Right atrium auricular region (tissue), 2 donors: ENCODE measurements at places on chromosomes 7 and 10. TPM values are rescaled to one million over a fixed set of nuclear protein-coding genes. Genes with fewer than 3 reads are reported as not detected.
A peak's percentile ranks its signal among the peaks of the same experiment; 100 is the strongest.

DNA sequence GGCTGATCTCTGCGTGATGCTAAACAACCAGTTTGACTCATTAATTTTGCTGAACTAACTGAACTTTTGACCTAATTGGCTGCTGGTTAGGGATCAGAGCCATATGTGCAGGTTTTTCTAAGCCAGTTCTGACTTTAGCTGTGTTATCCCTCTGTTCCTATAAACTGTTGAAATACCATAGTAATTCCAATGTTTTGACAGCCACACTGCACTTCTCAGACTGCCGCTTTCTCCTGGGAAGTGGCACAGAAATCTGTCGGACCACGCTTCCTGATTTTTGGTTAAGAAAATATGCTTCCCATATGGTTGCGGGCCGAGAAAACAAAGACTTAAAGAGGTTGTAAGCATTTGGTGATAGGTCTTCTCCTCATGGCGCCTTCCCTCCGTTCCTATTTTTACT is 42.3 kb downstream of the TBXAS1 start:
- H3K27ac ChIP-seq: no peak overlapping the region
- no peaks in the 10 kb centered on the region for H3K27me3 ChIP-seq
- peak; percentile 53 for DNase-seq
- no peaks in the 10 kb centered on the region for H3K4me1 ChIP-seq
- H3K4me3 ChIP-seq: no peak overlapping the region
- no peaks in the 10 kb centered on the region for H3K36me3 ChIP-seq

- DNase-seq: no peak
- H3K36me3 ChIP-seq: no peaks in the 10 kb centered on the region
- H3K27me3 ChIP-seq: no peaks in the 10 kb centered on the region
- H3K4me3 ChIP-seq: no peak overlapping the region
- H3K27ac ChIP-seq: no peak overlapping the region
These were observed 76.4 kb upstream of the MAGI2 start for GRCh38 chr7:79529881-79530235.

DNA sequence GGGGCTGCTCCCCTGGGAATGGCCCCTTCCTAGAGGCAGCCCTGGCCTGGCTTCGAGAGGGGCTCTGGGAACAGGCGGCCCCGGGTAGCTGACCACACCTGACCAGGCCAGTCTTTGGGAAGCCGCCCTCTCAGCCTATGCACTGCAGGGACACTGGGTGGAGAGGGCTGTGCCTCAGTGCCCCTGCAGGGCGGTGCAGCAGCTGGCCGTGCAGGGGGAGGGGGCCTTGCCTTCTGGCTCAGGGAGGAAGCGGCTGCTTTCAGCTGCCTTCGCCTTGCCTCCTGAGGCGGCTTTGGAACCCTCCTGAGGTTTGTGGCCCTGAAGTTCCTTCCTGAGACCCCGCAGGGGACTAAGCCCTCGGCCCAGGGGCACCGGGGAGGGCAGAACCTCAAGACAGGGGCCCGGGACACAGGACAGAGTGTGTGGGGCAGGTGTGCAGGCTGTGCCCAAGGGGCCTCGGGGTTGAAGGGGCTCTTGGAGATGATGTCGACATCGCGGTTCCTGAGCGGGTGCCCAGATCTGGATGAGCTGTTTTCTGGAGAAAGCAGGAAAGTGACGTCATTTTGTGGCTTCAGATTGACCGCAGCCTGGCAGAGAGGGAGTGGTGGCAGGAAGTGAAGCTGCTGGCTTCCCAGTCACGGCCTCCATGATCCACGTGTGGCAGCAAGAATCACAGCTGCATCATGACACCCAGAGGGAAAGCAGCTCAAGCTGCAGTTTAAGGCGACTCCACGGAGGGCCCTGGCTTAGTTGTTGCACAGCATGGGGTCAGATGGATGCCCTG is 17.7 kb downstream of the ADAM8 start:
- H3K36me3 ChIP-seq: no peaks in the 10 kb centered on the region
- no peak overlapping the region for H3K4me3 ChIP-seq
- peak overlapping the region; percentile 52 for H3K27ac ChIP-seq
- DNase-seq: peak; percentile 96
- no peaks in the 10 kb centered on the region for H3K27me3 ChIP-seq

DNA sequence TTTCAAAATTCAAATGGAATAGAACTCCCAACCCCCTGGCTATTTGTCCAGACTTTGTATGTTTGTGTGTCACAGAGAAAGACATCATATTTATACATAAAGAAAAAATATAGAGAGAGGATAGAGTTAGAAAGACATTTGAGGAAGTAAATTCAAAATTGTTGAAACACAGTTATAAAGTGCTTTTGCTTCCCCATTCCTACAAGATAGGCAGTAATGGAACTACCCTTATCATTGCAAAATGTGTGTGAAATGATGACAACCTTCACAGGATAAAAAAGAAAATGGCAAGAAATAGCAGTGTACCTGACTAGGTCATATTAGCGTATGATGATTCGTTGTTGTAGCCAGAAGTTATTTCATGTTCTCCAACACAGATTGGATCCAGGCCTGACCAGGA is 63.1 kb downstream of the FZD1 start:
- no peaks in the 10 kb centered on the region for H3K4me1 ChIP-seq
- DNase-seq: no peak
- no peak overlapping the region for H3K4me3 ChIP-seq
- H3K36me3 ChIP-seq: no peaks in the 10 kb centered on the region
- H3K27me3 ChIP-seq: no peaks in the 10 kb centered on the region

GRCh38 chr10:122643931-122644534 is 55.6 kb downstream of the C10orf120 start:
- H3K27me3 ChIP-seq: no peaks in the 10 kb centered on the region
- H3K4me1 ChIP-seq: no peaks in the 10 kb centered on the region
- DNase-seq: no peak
- no peak overlapping the region for H3K27ac ChIP-seq
- H3K36me3 ChIP-seq: no peaks in the 10 kb centered on the region
- H3K4me3 ChIP-seq: no peak overlapping the region

Gene UNC5B
- 29.2 TPM for total RNA-seq

Gene TDRD1
- 1.1 TPM for total RNA-seq

- H3K4me1 ChIP-seq: no peaks in the 10 kb centered on the region
- no peaks in the 10 kb centered on the region for H3K27me3 ChIP-seq
- no peak for DNase-seq
- no peaks in the 10 kb centered on the region for H3K36me3 ChIP-seq
- H3K27ac ChIP-seq: no peak overlapping the region
These were observed 50.9 kb downstream of the GNAI1 start for GRCh38 chr7:80185571-80185970.

GRCh38 chr10:76558586-76558985 is 1079.0 kb downstream of the KCNMA1 start:
- no peak for DNase-seq
- no peak overlapping the region for H3K27ac ChIP-seq
- no peaks in the 10 kb centered on the region for H3K27me3 ChIP-seq
- H3K4me3 ChIP-seq: no peak overlapping the region
- no peaks in the 10 kb centered on the region for H3K4me1 ChIP-seq

DNA sequence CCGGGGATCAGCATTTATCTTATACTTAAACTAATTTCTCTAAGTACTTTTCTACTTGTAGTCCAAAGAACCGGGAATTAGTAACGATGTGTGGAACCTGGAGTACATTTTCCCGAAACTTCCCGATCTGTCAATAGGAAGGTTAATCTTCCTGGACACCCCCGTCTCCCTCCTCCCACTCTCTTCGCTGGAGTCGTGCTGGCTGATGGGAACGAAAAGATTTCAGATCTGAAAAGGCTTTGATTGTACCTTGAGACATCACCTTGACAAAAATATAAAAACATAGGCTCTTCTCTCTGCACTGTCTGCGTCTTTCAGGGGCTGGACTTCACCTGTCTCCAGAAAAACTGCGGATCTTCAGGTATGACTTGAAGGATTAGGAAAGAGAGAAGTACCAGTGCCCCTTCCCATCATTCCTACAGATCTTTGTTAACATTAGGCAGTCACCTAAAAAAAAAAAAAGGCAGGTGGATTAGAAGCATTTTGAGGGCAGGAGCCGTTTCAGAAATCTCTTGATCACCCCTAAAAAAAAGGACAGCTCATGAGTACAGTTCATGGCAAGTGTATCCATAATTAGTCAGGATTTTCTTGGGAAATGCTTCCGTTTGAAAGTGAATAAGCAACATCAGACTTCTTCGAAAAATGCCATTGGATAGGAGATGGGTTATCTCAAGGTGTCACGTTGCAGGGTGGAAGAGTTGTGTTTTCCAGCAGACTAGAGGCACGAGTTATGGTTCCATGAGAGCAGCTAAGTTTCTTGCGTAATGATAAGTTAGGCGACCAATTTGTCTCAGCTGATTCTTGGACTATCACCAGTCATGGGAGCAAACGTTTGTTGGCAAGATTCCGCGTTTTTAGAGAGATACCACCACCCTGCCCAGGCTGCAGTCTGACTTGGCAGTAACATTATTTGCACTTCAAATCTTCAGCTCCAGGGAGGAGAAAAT is 7.8 kb upstream of the BAMBI start:
- no peaks in the 10 kb centered on the region for H3K27me3 ChIP-seq
- H3K36me3 ChIP-seq: no peaks in the 10 kb centered on the region
- H3K4me3 ChIP-seq: peak overlapping the region; percentile 52
- H3K4me1 ChIP-seq: peaks cover 5% of the 10 kb centered on the region
- H3K27ac ChIP-seq: peak overlapping the region; percentile 18
- no peak for DNase-seq

DNA sequence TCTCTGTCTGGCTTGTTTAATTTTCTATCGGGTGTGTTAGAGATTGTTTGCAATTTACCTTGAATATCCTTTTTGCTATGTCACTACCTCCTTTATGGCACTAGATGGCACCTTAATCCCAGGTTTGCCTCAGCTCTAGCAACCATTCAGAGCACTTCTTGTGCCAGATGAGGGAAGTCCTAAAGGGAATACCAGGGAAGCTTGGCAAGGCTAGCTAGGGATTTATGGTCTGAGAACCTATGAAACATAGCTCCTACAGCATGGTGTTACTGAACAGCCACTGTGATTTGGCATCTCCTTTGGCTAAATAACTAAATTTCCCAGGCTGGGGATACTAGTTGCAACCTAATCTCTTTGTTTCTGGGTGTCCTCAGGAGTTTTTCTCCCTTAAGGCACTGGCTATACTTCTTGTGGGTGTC is 69.0 kb upstream of the VOPP1 start:
- no peaks in the 10 kb centered on the region for H3K36me3 ChIP-seq
- no peaks in the 10 kb centered on the region for H3K4me1 ChIP-seq
- no peak for DNase-seq
- no peaks in the 10 kb centered on the region for H3K27me3 ChIP-seq
- no peak overlapping the region for H3K27ac ChIP-seq

Gene TCAF2
- total RNA-seq: 1.4 TPM

DNA sequence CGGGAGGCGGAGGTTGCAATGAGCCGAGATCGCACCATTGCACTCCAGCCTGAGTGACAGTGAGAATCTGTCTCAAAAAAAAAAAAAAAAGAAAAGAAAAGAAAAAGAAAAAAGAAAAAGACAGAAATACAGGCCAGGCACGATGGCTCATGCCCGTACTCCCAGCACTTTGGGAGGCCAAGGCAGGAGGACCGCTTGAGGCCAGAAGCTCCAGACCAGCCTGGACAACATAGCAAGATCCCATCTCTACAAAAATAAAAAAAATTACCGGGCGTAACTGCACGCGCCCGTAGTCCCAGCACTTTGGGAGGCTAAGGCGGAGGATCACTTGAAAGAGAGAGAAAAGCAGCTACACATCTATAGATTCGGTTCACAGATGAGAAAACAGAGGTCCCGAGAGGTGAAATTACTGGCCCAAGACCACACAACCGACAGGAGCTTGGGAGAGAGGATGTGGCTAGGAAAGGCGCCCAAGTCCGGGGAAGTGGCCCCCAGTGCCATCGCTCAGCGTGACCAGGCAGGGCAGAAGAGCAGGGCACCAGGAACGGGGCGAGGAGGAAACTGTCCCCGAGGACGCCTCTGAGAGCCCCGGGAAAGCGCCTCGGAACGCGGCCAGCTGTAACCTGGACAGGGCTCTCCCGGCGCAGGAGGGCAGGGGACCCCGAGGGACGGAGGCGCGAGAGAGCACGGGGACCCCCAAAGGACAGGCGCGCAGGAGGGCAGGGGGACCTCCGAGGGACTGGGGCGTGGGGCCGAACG is 612 bp downstream of the SNX8 start:
- no peak for DNase-seq
- peak overlapping the region; percentile 64 for H3K27ac ChIP-seq
- H3K36me3 ChIP-seq: no peaks in the 10 kb centered on the region
- no peaks in the 10 kb centered on the region for H3K4me1 ChIP-seq
- peak overlapping the region; percentile 89 for H3K4me3 ChIP-seq

Gene TLX1
- not detected for total RNA-seq

GRCh38 chr10:83427101-83427500 is 712.2 kb upstream of the GHITM start:
- H3K36me3 ChIP-seq: no peaks in the 10 kb centered on the region
- no peaks in the 10 kb centered on the region for H3K4me1 ChIP-seq
- no peak for DNase-seq
- no peak overlapping the region for H3K27ac ChIP-seq
- no peaks in the 10 kb centered on the region for H3K27me3 ChIP-seq

Gene ZNF365
- 1.1 TPM for total RNA-seq

Gene CACNB2
- total RNA-seq: 19.0 TPM

Gene INTS1
- 47.0 TPM for total RNA-seq

GRCh38 chr10:101655570-101655969 is 39.4 kb downstream of the FBXW4 start:
- no peak overlapping the region for H3K4me3 ChIP-seq
- no peak for DNase-seq
- H3K36me3 ChIP-seq: peaks cover 48% of the 10 kb centered on the region
- H3K27me3 ChIP-seq: no peaks in the 10 kb centered on the region
- H3K4me1 ChIP-seq: no peaks in the 10 kb centered on the region
- no peak overlapping the region for H3K27ac ChIP-seq

- no peak for DNase-seq
- no peaks in the 10 kb centered on the region for H3K27me3 ChIP-seq
- no peaks in the 10 kb centered on the region for H3K36me3 ChIP-seq
- no peak overlapping the region for H3K4me3 ChIP-seq
These were observed 59.6 kb downstream of the ZNF800 start for GRCh38 chr7:127332880-127333279.

DNA sequence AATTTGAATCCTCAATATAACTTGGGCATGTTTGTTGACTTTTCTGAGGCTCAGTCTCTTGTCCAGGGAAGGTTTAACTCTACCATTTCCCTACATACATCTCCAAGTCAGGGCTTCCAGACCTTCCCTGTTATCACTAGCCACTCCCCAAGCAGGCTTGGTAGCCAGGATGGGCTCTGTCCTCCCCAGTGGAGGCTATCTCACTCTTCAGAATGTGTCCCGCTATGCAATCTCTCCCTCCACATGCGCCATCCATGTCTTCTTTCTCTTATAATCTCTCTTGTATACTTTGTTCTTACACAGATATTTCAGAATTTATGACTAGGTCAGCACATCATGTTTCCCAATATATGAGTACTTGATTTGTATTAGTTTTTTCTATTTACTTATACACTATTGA is 310.4 kb downstream of the HGF start:
- no peaks in the 10 kb centered on the region for H3K36me3 ChIP-seq
- H3K27me3 ChIP-seq: no peaks in the 10 kb centered on the region
- no peak overlapping the region for H3K4me3 ChIP-seq
- H3K4me1 ChIP-seq: no peaks in the 10 kb centered on the region
- no peak for DNase-seq
